ENCODE measurements at places on chromosomes 11 and 22.

GRCh38 chr11:122523846-122524805 lies 131.4 kb upstream of the UBASH3B start:
- DNase-seq = no peak

DNA sequence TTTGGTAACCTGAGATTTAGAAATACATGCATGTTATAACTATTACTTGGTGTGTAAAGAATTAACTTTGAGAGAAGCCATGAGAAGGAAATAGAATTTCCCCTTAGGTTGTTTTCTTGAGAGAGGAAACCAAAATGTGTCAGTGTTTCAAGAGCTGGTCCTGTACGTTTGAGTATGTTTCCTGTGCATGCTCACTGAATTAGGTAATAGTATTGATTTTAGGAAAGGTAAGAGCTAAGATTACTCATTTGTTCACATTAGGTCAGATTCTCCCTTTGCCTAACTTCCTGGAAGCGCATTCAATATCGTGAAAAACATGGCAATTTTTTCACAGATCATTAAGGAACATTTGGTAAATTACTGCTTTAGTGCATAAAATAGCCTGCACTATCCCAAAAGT lies 49.3 kb upstream of the RDX start:
- no peak for DNase-seq

DNA sequence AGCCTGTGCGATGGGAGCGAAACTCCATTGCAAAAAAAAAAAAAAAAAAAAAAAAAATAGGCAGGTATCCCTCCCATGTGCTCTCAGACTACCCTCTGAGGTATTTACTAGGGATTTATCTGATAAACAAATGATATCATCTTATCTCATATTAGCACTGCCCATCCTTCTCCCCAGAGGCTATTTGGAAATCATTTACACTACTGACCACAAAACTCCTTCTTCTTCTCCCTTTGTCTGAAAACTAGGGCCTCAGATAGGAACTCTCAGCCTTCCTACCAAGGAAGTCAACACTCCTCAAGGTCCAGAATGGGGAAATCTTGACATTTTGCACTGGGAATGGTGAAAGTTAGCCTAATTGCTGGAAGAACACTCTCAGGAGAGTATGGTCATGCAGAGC lies 46.4 kb downstream of the LARGE2 start:
- DNase-seq = no peak

DNA sequence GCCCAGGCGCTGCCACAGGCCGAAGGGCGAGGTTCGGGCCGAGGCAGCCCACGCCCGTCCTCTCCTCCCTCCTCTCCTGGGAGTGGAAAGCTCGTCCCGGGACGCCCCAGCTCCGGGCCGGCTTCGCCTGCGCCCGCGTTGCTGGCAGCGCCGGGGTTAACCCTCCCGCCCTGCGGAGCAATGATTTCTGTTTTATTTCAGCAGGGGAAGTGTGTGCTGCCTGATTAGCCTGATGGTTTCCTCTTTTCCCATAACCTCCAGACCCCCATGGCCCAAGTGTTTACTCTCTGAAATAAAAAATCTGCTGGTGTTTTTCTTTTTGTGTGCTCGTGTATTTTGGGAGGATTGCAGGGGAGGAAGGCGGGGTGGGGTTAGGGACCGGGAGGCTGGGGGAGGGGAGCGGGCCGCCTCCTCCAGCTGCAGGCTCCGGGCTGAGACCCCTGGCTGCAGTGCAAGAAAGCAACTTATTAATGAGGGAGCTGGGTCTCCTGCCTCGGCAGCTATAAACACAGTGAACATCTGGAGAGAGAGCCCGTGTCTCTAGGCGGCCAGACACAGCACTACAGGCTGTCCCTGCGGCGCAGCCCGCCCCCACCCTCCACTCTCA lies 38.6 kb downstream of the ETS1 start:
- peak; percentile 48 for DNase-seq

- DNase-seq = no peak
Observed at GRCh38 chr11:74971424-74971823, 17.3 kb upstream of the NEU3 start.

- DNase-seq = no peak
Observed at GRCh38 chr22:49735411-49735900, 92.2 kb downstream of the BRD1 start.

DNA sequence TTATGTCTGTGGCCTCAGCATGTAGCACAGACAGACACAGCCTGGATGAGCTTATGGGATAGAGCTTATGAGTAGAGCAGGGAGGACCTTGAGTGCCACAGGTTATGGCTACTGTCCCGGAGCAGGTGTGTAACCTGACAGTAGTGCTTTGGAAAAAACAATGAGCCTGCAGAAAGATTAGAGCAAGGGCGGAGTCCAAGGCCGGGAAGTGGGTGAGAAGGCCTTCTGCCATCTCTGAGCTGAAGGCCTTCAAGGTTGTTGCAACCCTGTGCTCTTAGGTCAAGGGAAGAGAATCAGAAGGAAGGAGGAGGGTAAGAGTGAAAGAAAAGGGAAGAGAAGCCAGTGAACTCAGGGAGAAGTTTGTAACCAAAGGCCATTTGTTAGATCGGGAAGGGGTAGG lies 3.9 kb upstream of the TAGLN start:
- no peak for DNase-seq

DNA sequence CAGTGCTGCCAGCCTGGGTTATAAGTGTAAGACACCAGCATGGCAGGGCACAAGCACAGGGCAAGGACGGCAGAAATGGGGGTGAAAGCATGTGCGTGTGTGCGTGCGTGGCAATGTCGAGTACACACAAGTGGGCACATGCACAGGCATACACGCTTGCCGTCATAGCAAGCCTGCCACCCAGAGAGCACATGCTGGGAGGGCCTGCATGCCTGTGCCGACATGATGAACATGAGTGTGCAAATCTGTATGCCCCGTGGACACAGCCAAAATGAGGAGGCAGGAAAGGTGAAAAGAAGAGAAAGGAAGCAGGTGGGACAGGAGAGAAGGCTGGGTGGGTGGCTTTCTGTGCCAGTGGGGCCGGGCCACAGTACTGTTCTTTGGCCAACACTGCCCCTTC lies 62.9 kb downstream of the NECTIN1 start:
- DNase-seq = no peak

GRCh38 chr11:126879516-126879915 lies 121.1 kb downstream of the KIRREL3 start:
- no peak for DNase-seq

GRCh38 chr11:44006917-44007361 lies 40.8 kb upstream of the ACCSL start:
- DNase-seq = no peak

DNA sequence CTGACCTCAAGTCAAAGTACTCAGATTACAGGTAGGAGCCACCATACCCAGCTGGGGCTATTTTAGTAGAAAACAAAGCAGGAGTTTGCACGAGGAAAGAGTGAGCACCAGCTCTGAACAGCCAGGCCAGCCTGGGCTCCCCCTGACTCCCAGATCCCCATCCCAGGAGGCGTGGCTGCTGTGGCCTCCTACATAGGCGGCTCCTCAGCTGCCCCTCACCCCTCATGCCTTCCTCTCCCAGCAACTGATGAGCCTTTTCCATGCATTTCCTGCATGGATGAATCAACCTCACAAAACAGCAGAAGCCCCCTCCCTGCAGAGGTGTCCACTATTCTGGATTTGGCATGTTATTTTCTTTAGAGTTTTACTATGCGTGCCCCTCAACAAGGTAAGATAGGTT lies 10.5 kb upstream of the FLRT1 start:
- DNase-seq = no peak

- DNase-seq = no peak
Observed at GRCh38 chr11:105592035-105592434, 17.8 kb upstream of the GRIA4 start.

DNA sequence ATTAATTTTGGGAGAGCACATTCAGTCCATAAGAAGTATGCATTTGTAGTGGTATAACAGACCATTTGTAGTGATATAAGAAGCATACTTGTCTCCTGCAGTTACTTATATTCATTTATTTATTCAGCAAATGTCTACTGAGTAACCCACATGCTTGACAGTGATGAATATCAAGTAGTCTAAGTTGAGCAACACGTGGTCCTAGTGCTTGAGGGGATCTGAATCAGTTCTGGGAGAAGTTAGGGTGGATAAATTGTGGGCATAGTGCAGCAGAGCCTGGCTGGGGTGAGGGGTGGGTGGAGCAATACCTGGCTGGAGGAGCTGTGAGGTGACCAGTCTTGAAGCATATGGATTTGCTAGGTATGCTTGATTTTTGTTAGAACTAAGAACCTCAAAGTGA lies 24.3 kb downstream of the STX3 start:
- no peak for DNase-seq

GRCh38 chr11:122814401-122814800 lies 23.9 kb upstream of the CRTAM start:
- no peak for DNase-seq

DNA sequence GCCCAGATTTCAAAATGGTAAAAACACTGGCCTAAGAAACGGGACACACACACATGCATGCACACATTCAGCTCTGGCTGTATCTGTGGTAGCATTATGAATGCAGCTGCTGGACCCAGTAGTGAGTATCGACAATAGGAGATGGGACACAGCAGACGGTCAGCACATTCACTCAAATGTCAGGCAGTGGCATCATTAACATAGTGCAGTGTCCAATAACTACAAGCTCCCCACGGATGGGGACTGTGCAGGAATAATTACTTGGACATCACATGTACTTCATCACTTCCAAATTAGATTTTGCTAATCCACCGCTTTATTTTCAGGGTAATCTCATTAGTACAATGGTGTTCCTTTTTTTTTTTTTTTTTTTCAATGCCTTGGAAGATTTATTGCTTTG lies 109.5 kb downstream of the FANCF start:
- no peak for DNase-seq

GRCh38 chr11:62865635-62866034 lies 15.1 kb upstream of the SLC3A2 start:
- DNase-seq = no peak

GRCh38 chr11:9001736-9002135 lies 2.1 kb downstream of the NRIP3 start:
- no peak for DNase-seq

DNA sequence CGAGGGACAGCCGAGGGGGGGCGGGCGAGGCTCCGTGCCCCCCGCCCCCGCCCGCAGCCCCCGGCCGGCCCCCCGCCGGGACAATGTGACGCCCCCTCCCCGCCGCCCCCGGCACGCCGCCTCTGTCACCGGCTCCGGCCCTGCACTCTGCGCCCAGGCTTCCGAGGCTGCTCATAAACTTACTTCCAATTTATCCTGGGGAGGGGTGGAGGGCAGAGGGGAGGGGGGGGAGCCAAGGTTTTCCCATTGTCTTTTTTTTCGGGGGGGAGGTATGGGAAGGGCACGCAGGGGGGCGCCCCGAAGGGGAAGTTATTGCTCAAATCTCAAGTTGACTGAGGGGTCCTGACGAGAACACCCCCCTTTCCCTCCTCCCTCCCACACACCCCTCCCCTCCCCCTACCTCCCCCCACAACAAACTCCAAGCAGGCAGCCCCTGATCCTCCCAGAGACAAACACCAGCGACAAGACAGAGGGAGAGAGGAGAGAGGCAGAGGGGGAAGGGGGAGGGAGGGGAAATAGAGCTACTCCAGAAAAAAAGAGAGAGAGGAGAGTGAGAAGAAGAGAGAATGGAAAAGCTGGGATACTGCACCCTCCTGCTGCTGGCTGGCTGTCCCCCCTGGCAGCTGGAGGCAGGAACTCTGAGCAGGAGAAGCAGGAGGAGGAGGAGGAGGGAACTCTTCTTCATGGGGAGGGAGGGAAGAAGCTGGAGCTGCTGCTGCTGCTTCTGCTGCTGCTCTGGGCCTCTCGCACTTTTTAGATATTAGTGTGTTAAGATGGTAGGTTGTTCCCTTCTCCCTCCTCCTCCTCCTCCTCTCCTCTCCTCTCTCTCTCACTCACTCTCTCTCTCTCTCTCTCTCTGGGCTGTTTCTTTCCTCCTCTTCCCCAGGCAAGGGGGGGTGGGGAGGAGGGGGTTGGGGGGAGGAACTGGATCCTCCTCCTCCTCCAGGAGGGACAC lies 631 bp downstream of the PHF21A start:
- peak; percentile 54 for DNase-seq

DNA sequence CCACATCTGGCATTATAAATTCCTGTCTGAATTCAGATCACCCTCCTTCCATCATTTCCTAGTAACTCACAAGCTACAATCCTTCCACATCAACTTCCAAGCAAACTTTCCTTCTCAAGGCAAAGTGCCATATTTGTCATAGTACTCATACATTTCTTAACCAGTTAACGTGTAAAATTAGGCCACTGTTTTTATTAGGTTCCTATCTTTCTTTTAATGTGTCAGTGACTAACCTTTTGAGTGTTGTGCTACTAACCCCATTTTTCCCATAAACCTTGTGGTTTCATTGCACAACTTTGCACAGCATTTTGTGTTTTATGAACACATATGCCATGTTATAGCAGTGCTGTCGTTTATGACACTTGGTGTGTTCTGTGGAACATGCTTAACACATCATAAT lies 90.1 kb downstream of the KIF18A start:
- DNase-seq = no peak

GRCh38 chr11:81368192-81368591 lies 1365.5 kb downstream of the FAM181B start:
- DNase-seq = no peak

DNA sequence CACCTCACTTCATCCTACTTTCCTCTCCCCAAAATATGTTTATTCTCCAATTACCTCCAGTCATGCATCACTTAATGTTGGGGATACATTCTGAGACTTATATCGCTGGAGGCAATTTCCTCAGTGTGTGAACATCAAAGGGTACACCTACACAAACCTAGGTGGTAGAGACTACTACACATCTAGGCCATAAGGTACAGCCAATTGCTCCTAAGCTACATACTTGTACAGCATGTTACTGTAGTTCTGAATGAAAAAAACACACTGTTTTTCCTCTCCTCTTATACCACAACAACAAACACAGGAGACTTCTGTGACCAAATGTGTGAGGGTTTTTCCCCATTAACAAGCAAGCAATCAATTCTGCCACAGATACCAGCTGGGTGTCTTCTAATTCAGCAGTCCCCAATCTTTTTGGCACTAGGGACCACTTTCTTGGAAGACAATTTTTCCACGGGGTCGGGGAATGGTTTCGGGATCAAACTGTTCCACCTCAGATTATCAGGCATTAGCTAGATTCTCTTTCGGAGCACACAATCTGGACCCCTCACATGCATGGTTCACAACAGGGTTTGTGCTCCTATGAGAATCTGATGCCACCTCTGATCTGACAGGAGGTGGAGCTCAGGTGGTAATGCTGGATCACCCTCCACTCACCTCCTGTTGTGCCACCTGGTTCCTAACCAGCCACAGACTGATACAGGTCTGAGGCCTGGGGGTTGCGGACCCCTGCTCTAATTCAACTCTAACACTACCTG lies 5.2 kb downstream of the KLHL22 start:
- DNase-seq = no peak

- DNase-seq = no peak
Observed at GRCh38 chr11:35373284-35373933, 45.9 kb downstream of the SLC1A2 start.

GRCh38 chr11:34198523-34198922 lies 93.1 kb downstream of the NAT10 start:
- no peak for DNase-seq

- no peak for DNase-seq
Observed at GRCh38 chr11:128482092-128482491, 105.3 kb downstream of the ETS1 start.

GRCh38 chr11:2392241-2392959 lies 8.2 kb upstream of the TSSC4 start:
- DNase-seq = no peak

GRCh38 chr11:7609521-7609920 lies 63.8 kb downstream of the CYB5R2 start:
- no peak for DNase-seq

Measured in OCI-LY7 (cell line).